ENCODE measurements at places on chromosomes 3 and 15.
A peak's percentile ranks its signal among the peaks of the same experiment; 100 is the strongest.

GRCh38 chr3:166522017-166522416, 684.8 kb upstream of the BCHE start:
- DNase-seq = no peak

GRCh38 chr3:100912571-100912970, 80.7 kb downstream of the ABI3BP start:
- DNase-seq = no peak

GRCh38 chr3:53150247-53151085, 10.5 kb upstream of the PRKCD start:
- DNase-seq = no peak

DNA sequence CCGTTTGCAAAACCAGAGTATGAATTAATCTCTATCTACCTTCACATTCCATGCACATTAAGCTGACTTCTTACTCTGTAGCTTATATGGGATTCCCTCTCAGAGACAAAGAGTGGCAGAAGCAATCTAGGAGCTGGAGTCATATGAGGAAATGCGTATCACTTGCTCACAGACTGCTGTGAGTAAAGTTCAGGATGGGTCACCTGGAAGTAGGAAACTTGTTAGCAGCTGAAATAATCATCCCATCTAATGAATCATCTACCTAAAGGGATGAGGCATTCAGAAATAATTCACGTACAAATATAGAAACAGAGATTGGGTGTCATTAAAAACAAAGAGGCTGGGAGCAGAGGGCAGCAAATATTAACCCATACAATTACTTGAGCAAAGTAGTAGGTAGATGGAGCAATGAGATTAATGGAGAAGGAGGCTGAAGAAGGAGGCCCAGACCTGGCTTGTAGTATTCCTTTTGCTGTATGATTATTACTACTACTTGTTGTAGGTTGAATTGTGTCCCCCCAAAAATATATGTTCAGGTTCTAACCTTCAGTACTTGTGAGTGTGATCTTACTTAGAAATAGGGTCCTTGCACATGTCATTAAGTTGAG, 866.3 kb downstream of the ROBO2 start:
- no peak for DNase-seq

GRCh38 chr3:108849075-108849474, 26.5 kb downstream of the TRAT1 start:
- no peak for DNase-seq

- no peak for DNase-seq
These were observed 523.1 kb upstream of the FRG2C start for GRCh38 chr3:75140904-75141615.

DNA sequence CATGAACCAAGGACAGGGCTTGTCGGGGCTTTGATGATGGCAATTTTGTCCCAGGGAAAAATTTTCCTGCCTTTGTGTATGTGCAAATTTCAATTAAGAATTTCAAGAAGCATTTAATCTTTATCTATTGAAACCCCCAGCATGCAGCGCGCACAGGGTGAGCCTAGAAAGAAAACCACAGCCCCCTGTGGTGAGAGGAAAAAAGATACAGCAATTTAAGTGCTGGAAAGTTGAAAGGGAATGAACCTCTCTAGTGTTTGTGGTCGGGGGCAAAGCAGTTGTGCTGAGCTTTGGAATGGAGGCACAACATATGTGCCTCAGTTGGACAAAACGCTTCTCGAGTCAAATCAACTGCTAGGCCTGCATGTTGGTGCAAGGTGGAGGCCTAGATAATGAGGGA, 111.8 kb upstream of the C15orf61 start:
- no peak for DNase-seq

DNA sequence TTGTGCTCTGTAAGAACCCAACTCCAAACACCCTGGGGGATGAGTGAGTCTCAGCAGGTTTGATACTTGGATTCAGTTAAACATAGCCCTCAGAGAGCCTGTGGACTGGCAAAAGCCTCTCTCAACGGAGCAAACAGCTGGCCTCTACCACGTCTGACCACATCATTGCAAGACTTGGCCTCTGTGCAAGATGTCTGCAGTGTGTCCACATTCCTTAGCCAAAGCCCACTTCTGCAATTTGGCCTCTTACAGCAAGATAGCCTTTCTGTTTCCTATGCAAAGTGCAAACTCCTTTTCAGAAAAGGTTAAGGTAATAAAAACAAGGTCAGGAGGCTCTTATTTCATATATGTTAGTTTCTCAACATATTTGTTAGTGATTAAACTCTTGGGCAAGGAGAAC, 27.9 kb downstream of the FBN1 start:
- DNase-seq = no peak

DNA sequence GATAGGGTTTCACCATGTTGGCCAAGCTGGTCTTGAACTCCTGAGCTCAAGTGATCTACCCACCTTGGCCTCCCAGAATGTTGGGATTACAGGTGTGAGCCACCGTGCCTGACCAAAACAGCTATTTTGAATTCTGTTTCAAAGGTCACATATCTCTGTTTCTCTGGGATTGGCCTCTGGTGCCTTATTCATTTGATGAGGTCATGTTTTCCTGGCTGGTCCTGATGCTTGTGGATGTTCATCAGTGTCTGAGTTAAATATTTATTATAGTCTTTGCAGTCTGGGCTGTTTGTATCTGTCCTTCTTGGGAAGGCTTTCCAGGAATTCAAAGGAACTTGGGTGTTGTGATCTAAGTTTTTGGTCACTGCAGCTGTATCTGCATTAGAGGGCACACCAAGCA, 5.1 kb downstream of the PATL2 start:
- no peak for DNase-seq

DNA sequence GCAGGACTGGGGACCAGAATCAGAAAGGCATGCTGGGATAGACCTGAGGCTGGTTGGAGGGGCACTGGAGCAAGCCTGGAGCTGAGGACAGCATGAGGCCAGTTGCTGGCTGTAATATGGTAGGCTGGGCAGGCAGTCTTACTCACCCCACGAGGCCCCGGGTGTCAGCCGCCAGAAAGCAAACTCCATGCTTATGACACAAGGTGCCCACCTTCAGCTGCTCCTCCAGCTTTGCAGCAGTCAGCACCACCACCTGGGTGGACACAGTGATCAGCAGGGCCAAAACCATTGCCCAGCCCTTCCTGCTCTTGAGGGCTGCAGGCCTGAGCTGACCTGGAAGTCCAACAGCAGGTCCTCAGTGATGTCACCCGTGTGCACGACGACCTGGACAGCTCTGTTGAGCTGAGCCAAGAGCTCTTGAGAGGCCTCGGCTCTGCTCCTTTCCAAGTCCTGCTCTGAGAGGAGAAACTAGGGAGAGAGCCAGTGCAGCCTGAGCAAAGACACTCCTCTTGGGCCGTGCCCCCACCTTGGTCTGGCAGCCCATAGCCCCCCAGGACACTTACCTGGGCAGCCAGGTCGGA, 747 bp downstream of the UBA7 start:
- no peak for DNase-seq

DNA sequence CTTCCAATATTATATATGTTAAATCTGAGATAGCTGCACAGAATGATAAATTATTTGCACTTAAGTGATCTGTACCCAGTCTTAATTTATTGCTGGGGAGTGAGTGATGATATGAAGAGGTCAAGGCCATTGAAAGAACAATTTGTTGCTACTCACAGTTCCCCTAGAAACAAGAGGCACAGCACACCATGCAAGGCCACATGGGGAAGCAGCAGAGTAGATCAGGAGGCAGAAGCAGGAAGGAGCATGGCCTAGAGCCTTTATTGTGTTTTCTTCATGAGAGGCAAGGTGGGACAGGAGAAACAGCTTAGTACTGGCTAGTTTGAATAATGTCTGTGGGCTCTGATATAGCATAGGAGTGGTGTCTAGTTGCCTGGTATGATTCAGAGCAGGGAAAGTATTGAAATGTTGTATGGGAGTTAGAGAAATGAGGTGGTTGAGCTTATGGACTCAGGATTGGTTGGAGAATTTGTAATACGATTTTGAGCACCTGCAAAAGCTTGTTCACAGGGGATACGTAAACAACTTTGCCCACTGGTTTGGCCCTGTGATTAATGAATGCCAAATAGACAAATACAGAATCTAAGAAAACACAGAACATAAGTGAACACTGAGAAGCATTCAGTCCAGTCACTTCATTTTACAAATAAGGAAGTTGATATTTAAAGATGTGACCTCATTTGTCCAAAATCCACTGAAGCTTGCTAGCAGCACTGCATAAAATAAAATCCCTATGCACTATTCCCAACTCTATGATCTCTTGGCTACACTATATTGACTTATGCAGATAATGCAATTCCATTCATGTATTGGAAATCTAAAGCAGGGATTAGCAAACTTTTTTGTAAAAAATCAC, 71.7 kb downstream of the TMCO5A start:
- DNase-seq = no peak

GRCh38 chr3:72627271-72627670, 221.0 kb downstream of the SHQ1 start:
- no peak for DNase-seq

DNA sequence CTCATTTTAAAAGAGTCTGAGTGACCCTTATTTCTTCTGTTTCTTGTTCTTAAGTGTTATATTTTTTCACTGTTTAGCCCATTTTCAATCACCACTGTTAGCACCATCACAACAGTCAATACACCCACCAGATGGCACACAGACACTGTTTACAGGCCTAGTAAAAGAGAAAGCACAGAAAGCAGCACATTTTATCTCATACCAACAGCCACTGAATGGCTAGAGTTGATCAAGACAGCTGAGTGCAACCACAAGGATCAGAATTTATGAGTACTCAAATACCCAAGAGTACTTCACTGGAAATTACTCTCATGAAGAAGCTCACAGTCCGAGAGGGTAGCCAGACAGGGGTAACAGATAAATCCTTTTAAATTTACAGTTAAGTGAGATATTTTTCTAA, 127.0 kb downstream of the TFDP2 start:
- peak; percentile 8 for DNase-seq

GRCh38 chr15:75123395-75123794, 78.3 kb upstream of the C15orf39 start:
- DNase-seq = no peak

GRCh38 chr3:196016485-196016884, 65.4 kb downstream of the TFRC start:
- DNase-seq = no peak

- no peak for DNase-seq
These were observed 3.8 kb upstream of the CAMP start for GRCh38 chr3:48219543-48219942.

DNA sequence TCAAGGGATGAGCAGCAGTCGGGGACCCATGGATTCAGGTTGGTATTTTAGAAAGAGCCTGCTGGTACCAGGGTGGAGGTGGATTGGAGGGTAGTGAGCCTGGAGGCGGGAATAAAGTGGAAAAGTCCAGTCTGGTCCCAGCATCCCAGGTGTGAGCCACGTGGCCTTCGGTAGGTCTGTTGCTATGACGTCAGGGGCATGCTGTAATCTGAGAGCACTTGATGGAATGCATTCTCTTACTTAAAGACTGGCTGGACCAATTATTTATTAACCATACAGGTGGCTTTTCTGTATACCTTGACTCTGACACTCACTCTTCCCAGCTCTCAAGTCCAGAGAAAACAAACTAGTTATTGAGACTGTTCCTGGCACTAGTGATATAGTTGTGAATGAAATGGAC, 389.9 kb upstream of the RGMA start:
- no peak for DNase-seq

DNA sequence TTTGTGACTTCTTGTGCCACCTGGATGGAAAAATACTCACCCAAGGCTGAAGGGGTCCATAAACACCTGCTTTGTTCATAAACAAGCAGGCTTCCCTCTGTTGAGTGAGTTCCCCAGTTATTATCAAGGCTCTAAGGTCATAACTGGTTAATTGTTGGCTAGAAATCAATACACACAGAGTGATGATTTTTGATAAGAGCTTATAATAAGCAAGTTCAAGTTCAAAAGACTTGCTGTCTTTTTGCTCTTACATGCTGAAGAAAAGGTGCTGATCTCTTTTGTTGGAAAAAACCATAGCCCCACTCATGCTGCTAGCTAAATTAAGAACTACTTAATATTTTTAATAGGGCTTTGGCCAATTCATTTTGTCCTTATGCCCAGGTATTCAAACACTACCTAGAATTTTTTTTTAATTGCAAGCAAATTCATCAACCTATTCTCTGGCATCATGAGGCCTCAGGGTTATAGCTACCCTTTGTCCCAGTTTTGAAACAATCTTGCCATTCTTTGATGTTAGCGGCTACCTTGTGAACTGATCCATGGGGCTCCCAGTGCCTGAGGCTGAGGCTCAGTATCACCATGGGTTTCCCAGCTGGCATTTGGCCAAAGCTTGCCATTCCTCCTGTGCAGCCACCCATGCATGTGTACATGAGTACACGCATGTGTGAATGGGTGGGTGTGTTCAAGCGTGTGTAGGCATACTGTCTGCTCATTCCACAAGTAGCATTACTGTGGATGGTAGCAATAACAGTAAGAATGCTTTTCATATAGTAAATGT, 127.6 kb upstream of the LPP start:
- DNase-seq = no peak

DNA sequence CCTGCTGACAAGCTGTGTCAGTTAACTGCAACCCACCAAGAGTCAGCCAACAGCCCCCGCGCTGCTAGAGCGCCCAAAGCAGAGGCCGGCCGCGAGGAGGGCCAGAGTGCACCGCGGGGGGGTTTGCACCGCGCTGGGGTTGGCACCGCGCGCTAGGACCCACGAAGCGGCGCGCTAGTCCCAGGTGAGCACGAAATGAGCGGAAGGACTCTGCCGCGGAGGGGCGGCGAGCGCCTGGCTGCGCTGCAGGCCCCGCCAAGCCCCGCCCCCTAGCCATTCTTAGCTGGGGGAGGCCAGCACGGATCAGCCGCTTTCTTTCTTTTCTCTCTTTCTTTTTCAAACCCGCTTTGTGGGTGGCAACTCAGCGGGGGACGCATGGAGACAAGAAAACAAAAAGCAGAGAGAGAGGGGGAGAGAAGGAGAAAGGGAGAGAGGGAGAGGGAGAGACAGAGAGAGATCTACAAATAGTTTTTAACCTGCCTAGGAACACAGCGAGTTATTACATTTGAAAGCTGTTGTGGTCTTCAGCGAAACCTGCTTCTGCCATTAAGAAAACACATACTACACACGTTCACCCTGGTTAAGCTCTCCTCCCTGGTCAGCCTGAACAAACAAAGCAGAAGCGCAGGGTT, 6.9 kb upstream of the FOXB1 start:
- DNase-seq = peak; percentile 42

- DNase-seq = no peak
These were observed 40.5 kb upstream of the LDHAL6B start for GRCh38 chr15:59166166-59166565.

DNA sequence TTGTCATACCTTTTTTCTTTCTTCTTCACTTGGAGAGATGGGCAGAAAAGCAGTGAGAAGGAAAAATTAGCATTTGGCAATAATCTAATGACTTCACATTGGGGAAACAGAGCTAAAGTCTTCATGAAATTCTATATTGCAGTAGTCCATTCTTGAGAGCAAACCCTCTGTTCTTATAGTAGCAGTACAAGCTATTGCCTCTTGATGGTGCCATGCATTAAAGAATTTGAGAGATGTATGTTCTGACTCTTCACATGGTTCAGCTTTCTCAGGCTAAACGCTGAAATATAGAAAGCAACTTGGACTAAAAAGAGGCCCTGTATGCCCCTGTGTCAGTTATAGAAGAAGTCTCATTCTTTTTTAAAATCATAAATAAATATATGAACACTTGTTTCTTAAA, 36.0 kb downstream of the PHLDB2 start:
- peak; percentile 54 for DNase-seq

GRCh38 chr3:33900440-33900808, 102.0 kb downstream of the PDCD6IP start:
- no peak for DNase-seq

- DNase-seq = no peak
These were observed 62.5 kb downstream of the RPN1 start for GRCh38 chr3:128588147-128588546.

All from midbrain (tissue), 1 donor.